ENCODE measurements at places on chromosomes 7 and 10.

DNA sequence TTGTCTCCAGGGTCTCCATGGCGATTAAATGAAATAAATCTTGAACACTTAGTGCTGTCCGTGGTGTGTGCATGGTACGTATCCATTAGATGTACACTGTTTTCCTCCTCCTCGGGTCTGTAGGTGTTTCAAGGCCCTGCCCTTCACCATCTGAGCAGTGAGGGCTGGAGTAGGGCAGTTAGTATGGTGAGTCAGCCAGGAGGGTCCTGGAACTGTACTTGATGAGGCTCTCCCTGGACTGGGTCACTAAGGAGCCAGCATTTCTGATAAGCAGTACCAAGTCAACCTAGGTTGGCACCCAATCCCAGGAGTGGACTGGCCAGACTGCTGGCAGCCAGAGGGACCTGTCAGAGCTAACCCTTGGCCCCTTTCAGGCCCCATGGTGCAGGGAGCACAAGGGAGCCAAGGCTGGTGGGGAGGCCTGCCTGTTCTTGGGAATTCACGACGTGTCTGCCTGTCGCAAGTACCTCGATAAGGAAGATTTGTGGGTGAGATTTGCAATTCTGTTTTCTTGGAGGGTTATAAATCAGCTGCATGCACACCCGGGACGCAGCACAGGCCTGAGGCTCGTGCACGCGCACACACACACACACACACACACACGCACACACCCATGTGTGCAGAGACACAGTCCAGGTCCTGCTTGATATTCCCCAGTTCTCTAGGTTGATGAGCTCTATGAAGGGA lies 114.2 kb downstream of the ZMIZ1 start:
- no peak for DNase-seq

DNA sequence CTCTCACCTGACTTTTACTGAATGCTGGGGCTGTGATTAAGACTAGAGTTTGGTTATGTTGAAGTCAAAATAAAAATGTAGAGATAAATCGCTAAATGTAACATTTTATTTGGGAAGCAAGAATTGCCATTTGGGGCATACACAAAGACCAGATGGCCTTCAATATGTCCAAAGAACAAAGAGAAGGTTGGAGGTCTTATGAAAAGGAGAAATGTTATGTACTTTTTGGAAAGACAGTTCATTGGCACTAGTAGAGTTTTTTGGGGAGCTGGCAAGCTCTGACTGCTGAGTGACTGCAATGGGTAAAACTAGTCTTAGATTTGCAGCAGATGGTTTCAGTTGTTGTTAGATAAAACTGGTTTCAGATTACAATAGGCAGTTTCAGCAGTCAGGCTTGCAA lies 35.6 kb upstream of the GALNT17 start:
- DNase-seq = no peak

- no peak for DNase-seq
Measured at GRCh38 chr10:5582736-5583135, 58.0 kb downstream of the CALML3 start.

DNA sequence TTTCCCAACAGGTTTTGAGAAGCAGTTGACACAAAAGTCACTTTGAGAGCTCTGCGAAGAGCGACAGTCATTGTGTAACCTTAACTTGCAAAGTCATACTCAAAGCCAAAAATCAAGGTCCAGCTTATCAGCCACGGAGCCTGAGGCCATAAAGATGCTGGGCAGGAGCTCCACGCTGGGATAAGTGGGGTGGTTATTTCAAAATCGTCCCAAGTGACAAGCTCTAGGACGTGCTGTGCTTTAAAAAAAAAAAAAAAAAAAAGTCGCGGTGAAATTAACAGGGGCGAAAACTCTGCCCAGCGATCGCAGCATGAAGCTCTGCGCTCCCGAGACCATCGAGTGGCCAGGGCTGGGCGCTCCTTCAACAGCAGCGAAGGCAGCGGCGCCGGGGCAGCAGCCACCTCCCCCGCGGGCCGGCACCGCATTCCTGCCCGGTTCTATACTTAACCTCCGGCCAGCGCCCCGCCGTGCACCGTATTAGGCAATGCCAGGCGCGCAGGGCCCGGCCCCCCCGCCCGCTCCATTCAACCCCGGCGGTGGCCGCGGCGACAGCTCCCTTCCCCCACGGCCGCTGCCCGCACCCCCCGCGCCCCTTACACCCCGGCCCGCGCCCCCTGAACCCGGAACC lies 657 bp downstream of the HACD1 start:
- no peak for DNase-seq

DNA sequence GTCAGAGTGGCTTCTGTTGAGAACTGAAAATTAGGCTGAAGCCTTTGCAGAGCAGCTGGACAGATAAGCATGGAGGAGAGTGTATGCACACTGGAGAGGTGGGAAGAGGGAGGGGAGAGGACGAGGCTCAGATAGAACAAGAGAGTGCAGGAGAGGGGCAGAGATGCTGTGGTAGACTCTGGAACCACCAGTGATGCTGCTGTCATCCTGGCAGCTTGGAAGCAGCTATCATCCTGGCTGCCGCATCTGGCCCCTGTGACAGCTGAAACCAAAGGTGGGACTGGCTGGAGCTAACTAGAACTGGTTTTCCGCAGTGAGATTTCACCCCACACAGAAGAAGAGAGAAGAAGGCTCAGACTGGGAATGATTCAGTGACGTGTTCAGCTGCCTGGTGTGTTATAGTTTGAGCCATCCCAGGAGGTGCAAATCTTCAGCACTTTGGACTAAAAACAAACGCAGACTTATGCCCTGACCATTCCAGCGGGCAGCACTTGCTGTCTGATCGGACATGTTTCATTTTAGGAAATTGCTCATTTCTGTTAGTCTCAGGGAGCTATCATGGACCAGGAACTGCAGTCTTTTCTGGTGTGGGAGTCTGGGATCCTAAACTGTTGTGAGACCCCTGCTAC lies 38.4 kb downstream of the EEPD1 start:
- DNase-seq = no peak

DNA sequence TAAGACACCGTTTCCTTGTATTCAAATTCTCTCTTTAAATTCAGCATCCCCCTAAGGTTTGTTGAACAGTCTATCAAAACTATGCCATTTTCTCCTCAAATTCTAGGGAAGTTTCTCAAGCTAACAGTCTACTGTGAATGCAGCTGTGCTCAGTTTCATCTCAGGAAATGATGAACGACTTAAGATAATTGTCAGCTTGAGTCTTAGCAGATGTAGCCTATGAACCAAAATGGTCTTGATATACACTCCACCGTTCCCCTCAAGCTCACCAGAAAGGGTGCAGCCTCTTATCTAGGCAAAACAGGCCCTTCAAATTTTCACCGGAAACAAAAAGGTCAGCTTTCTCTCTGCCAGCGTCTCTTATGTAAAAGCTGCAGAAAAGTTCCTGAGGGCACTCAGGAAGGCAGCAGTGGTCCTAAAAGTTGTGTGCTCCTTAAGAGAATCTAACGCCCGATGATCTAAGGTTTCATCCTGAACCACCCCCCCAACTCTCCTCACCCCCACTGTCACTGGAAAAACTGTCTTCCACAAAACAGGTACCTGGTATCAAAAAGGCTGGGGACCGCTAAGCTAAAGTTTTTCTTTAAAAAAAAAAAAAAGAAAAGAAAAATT lies 2.1 kb downstream of the DNAJC9 start:
- no peak for DNase-seq

DNA sequence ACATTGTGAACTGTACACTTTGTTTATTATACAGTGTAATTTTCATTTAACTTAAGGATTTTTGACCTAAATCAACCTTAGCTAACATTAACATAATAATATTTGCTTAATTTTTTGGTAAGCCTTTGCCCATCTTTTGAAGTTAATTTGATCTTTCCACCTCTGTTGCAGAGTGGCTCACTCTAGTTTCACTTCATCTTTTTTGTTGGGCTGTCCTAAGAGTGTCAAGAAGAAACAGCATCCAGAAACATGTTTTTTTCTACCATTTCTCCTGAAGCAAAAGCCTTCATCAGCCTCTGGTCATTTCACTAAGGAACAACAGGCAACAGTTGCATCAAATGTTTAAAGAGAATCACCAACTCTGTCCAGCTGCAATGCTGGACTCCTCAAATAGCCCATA lies 824.7 kb downstream of the REEP3 start:
- DNase-seq = no peak

DNA sequence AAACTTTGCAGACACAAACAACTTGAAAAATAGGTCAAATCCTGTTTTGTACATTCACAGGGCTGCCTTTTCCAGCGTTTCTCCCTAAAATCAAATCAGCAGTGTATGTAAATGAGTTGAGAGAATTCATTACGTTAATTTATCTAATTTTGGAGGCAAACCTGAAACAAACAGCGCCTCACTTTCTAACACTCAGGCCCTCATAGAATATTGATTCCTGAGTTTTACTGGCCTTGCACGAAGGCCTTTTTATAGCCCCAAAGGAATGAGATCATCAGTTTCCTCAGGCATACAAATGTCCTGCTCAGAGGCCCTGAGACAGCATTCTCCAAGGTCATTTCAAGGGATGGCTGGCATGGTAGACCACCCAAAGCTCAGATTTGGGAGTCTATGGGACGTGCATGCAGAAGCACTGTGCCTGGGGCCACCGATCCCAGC lies 131.7 kb upstream of the CHST15 start:
- DNase-seq = no peak

DNA sequence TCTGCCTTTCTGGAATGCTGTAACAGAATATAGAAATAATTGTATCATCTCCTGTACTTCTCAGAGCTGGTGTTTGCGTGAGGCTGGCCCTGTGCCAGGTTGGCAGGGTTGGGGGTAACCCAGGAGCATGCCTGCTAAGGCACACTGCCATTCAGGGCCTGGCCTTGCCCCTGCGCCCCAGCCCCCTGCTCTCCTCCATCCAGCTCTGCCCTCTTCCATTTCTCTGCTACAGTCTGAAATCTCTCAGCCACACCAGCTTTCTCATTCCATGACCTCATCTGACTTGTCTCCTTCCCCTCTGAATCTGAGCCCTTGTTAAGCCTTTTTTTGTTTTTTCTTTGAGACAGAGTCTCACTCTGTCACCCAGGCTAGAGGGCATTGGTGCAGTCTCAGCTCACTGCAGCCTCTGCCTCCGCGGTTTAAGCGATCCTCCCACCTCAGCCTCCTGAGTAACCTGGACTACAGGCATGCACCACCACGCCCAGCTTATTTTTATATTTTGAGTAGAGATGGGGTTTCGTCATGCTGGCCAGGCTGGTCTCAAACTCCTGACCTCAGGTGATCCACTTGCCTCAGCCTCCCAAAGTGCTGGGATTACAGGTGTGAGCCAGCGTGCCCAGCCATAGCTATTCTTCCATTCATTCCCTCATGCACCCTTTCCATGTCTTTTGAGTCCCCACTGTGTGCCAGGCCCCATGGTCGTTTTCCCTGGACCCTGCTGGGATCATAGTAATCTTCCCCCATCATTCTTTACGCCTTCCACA lies 206.8 kb downstream of the CUX1 start:
- DNase-seq = no peak

GRCh38 chr7:34153656-34154270 lies 248.4 kb downstream of the BMPER start:
- DNase-seq = no peak

- no peak for DNase-seq
Measured at GRCh38 chr7:48964074-48964473, 39.7 kb downstream of the CDC14C start.

GRCh38 chr7:141477865-141478264 lies 73.3 kb upstream of the AGK start:
- no peak for DNase-seq

- no peak for DNase-seq
Measured at GRCh38 chr7:133061357-133061756, 20.5 kb downstream of the CHCHD3 start.

DNA sequence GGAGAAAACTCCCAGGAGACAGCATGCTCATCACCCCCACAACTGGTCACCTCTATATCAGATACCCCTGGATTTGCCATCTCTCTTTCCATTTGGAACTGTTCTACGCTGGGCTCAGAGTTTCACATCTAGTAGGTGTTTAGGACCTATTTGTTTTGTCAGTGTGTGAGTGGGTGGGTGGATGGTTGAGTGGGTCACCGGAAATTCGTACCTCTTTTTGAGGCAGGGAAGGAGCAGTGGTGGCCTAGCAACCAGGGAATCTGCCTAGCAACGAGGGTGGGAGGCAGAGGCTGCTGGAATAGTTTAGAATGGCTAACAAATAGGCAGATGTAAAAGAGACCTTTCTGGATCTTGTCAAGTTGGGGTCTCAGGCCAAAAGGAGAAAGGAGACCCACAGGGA lies 23.2 kb upstream of the SLF2 start:
- no peak for DNase-seq

- DNase-seq = no peak
Measured at GRCh38 chr10:94425942-94426341, 23.6 kb downstream of the TBC1D12 start.

- no peak for DNase-seq
Measured at GRCh38 chr10:59109826-59110225, 66.6 kb upstream of the PHYHIPL start.

DNA sequence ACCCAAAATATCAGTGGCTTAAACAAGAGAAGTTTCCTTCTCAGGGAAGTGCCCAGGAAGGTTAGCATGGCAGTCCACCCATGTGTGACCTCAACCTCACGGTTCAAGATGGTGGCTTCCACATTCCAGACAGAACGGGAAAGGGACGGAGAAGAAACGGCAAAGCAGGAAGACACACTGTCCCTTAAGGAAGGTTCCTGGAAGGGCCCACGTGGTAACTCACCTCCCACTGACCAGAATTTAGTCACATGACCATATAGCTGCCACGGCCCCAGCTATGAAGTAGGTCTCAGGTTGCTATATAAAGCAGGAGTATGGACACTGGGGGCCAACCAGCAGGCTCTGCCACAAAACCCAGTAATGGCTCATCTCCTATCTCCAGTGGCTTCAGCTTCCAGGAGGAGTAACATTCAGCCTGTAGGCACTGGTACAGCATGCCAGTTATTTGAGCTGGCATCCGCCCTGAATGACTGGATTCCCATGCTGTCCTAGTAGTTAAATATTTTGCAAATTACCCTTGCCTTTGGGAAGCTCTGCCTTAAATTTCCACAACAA lies 278.5 kb upstream of the KLF14 start:
- no peak for DNase-seq

- no peak for DNase-seq
Measured at GRCh38 chr7:158396301-158396905, 191.2 kb downstream of the PTPRN2 start.

- DNase-seq = no peak
Measured at GRCh38 chr7:139775829-139776266, 1.9 kb downstream of the HIPK2 start.

DNA sequence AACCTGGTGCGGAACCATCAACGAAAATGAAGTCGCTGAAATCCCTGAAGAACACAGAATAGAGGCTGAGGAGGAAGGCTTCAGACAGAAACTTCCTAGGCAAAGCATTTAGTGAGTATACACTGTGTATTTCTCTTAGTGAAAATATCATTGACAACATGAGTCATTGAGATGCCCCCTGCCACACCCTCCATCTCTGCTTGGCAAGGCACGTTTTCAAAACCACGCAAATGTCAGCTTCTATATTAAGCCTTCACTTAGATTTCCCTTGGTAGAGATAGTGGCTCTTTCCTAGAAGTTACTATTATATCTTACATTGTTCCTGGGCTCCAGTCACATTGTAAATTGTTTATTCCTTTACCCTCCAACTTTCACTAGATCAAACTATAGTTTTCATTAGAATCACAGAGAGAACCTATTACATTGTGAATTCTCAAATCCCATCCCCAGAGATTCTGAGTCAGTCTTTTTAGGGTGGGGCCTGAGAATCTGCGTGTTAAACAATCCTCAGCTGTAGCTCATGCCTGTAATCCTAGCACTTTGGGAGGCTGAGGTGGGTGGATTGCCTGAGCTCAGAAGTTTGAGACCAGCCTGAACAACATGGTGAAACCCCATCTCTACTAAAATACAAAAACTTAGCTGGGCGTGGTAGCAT lies 4.6 kb upstream of the SKAP2 start:
- peak; percentile 45 for DNase-seq
